ENCODE measurements at places on chromosomes 2 and 18.

DNA sequence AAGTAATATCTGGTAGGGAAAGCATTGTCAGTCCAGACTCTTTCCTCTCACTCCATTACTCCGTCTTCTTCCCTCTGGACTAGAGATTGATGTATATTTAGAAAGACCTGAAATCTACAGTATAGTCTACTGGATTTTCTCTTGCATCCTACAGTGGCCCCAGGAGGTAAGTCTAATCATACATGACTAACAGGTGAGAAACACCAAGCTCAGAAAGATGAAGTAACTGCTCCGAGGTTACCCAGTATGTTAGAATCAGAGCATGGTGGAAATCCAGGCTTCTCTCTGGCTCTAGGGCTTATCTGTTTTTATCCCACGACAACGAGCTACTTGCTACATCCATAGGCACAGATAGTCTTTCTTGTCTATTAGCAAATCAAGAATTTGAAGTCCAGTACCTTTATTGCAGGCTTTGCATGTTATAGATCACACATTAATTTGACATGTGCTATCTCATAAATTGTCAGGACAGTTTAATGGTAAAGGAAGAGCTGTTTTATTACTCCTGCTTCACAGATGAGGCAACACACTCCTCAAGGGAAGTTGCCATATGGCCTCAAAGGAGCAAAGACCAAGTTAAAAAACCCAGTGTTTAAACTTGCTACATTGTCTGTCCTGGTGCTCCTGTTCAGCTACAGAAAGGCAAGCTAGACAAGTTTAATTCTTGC is 484.3 kb downstream of the THSD7B start:
- DNase-seq = no peak

DNA sequence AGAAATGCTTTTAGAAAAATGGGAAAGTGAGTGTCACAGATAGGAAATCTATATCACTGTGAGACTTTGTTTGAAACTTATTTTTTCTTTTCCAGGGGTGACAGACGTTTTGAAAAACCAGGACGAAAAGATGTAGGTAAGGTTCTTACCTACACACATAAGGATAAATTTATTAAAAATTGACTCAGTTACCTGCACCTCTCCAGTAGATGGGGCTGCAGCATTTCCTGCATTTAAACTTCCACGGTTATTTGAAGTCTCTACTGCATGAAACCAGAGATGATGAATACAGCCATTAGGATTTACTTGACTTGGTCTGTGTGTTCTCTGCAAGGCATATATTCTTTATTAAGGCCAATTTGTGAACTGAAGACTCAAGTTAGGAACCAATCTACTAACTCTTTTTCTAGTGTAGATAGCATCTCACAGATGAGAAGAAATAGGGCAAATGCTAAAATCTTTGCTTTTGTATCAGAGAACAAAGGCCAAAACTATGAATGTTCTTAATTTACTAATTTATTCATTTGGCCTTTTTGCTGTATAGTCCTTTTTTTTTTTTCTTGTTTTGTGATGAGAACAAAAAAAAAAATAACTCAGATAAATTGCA is 15.0 kb downstream of the KCNJ13 start:
- DNase-seq = peak; percentile 13

GRCh38 chr2:178767094-178768060 is 39.8 kb downstream of the TTN start:
- DNase-seq = no peak

DNA sequence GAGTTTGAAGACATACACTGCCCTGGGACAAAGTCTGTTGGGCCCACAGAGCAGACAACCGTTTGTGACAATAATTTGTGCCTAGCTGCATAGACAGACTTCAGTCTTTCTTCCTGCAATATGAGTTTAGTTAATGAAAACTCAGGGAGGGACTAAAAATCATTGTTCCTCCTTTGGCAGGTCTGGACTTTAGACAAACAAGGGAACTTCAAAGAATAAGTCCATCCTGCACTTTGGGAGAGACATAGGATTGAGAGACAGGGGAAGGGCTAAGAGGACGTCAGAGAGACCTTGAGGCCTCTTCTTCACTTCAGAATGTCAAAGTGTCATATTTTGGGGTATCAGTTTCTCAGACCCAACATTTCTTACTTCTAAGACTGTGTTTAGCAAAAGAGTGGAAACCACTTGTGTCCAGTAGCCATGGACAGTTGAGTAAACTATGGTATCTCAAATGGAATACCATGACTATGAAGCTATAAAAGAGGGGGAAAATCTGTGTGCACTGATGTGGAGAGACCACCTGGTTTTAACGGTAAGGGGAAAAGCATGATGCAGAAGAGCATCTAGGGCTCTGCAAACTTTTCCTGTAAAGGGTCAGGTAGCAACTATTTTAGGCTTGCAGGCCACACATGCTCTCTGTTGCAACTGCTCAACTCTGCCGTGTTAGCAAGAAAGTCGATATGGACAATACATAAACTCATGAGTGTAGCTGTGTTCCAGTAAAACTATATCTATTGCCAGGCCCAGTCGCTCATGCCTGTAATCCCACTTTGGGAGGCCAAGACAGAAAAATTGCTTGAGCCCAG is 217.8 kb upstream of the SH3BP4 start:
- DNase-seq = no peak

DNA sequence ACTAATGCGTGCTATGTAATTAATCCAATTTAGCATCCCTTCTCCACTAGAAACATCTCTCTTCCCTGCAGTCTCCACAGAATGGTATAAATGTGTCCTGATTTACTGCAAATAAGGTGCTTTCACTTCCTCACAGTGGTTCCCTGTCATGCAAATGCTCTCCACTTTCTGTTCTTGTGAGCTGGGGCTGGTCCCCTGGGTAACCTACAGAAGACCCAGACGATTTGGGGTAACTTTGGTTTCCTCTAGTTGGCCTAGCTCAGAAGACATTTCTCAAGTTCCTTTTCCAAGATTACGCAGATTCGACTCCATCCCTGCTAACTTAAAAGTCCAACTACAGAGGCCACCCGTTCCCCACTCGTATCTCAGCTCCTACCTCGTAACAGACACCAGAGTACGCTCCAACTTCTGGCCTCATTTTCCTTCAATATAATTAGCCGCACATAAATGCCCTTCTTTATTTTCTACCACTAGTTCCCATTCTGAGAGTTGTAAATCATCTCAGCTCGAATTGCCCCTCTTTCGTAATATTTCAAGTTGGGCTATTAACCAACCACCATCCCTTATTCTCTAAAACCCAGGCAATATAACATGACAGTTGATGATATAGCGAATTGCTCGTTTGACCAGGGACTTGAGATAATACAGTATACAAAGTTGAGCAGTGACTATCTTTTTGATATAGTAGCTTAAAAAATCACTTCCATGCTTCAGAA is 28.8 kb upstream of the NEDD4L start:
- no peak for DNase-seq

DNA sequence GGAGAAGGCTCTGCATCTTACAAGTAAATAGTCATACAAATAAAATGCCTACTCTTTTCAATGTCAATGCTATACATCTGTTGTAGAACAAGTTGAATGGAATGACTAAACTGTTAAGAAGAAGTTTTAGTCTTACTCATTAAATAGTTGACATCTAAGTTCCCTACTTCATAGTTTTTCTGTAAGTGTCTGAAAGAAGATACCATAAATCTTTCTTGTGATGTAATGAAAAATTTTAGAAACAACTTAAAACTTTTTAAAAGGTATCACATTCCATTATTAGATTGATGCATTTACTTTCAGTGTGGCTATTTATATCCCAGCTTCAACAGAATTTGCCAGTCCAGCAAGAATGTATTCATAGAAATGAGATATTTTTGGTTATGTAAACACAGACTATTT is 185.2 kb upstream of the EPC2 start:
- peak; percentile 32 for DNase-seq

DNA sequence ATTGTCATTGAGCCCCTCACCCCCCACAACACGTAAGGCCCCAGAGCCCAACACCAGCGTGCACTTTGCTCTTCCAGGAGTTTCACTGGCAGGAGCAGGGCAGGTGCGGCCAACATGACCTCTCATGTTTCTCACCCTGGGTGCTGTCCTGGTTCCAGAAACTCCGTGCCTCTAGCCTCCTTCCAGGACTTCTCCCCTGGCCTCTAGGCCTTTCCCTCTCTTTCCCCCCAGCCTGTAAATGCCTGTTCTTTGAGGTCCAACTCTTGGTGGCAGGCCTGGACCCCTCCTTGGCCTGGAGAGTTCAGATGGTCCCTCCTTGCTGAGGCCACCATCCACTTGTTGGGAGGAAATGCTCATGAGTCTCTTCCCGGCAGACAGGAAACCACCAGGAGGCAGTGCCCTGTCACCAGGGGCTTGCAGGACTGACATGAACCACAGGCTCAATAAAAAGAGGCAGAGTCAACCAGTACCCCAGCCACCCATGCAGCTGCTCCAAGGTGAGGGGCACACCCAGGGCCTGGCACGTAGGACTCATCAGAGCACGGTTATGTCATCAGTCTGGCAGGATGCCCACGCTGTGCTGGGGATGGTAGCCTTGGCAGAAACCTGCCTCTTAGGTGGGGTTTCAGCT is 1.5 kb downstream of the MALL start:
- DNase-seq = no peak

GRCh38 chr2:180943275-180943674 is 37.1 kb upstream of the UBE2E3 start:
- DNase-seq = no peak

- no peak for DNase-seq
These were observed 660.2 kb upstream of the CDH2 start for GRCh38 chr18:28837100-28837499.

- no peak for DNase-seq
These were observed 13.7 kb upstream of the PER2 start for GRCh38 chr2:238302087-238302486.

DNA sequence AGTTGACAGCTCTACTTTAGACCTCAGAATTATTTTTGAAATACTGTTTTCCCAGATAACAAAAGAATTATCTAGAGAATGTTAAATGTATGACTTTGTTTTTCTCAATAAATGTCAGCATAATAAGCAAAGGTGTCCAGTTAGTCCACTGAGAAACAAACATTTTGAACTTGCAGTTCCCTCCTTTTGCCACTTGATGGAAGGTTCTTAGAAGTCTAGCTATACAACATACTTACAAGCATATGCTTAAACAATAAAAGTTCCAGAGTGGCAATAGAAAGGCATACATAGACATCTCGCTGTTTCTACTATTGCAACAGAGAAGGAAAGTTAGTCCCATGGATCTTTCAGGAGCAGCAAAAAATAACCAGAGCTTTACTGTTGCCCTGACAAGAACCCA is 11.8 kb downstream of the NDUFA10 start:
- DNase-seq = no peak

DNA sequence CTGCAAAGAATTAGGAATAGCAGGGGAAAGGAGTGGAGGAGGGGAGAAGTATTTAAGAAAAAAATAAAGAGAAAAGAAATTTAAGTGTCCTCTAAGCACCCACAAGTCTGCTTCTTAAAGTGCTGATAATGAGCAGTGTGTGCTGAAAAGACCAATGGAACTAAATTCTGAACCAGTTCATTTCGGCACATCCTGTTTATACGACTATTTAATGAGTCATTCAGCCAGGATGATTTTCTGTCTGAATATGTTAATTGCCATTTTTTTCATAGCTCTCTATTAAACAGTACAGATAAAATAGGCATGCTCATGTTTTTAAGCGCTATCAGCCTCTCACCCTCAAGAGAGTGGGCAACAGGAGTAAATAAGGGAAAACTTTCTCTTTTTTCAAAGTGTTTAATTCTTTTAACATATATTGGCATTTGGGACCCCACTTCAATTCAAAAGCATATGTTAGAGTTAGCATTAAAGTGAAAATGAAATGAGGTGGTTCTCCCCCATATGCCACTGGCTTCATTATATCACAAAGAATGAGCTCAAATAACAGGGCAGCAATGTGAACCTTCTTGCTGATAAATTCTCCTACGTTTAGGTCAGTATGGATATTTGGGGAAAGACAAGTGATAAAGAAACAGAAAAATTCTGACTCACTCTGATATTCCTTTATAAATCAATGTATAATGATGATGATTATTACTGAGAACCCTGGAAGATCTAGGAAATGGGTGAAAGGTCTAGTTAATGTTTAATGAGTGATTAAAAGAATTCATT is 87.5 kb downstream of the TCF4 start:
- DNase-seq = peak; percentile 92

- no peak for DNase-seq
These were observed 86.5 kb upstream of the FAM117B start for GRCh38 chr2:202548240-202548639.

- peak; percentile 95 for DNase-seq
These were observed 344.8 kb downstream of the TGIF1 start for GRCh38 chr18:3794537-3795348.

- no peak for DNase-seq
These were observed 301.9 kb downstream of the ZNF407 start for GRCh38 chr18:74899554-74899953.

DNA sequence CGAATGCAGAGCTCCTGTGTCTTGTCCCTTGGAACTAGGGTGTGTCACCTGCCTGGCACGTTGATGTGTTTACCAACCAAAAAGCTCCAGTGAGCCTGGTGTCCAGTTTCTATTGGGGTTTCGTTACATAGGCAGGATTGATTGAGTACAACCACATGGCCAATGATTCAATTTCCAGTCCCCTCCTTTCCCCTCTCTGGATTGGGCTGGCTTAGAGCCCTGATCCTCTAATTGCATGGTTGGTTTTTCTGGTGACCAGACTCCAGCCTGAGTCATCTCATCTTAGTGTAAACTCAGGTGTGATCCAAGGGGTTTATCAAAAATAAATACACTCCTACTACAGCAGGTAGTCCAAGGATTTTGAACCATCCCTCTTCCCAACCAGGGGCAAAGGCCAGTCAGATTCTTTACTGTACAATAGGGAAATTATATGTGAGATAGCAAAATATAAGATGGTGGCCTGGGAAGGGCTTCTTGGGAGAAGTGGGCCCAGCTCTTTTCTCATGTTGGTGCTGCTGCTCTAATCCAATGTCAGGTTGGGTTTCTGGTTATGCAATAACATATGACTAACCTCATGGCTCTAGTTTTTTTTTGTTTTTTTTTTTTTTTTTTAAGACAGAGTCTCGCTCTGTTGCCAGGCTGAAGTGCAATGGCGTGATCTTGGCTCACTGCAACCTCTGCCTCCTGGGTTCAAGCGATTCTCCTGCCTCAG is 64.7 kb upstream of the MGAT5 start:
- DNase-seq = no peak

- no peak for DNase-seq
These were observed 90.5 kb upstream of the FN1 start for GRCh38 chr2:215526341-215526740.

GRCh38 chr2:196489371-196489770 is 150.1 kb upstream of the CCDC150 start:
- DNase-seq = peak; percentile 72

GRCh38 chr2:147863835-147864234 is 19.0 kb downstream of the ACVR2A start:
- no peak for DNase-seq

DNA sequence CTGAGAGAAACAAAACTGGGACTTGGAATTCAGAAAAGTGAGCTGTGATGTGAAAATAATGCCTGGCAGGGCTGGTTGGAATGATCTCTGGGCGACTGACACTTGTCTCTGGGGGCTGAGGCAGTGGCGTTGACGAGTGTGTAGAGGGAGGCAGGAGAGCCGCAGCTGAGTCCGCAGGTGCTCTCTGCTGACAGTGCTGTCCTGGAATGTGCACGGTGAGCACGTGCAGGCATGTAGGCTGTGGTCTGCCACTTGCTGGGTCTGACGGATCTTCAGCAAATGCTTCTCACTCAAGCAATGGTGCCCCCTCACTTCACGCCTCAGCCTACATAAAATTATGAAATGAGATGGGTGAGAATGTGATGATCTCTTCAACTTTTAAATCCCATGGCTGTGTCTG is 38.5 kb upstream of the ATP9B start:
- DNase-seq = no peak
